Thyroid gland (tissue), 4 donors: ENCODE measurements at places on chromosomes 4 and X. TPM values are rescaled to one million over a fixed set of nuclear protein-coding genes. Genes with fewer than 3 reads are reported as not detected.

DNA sequence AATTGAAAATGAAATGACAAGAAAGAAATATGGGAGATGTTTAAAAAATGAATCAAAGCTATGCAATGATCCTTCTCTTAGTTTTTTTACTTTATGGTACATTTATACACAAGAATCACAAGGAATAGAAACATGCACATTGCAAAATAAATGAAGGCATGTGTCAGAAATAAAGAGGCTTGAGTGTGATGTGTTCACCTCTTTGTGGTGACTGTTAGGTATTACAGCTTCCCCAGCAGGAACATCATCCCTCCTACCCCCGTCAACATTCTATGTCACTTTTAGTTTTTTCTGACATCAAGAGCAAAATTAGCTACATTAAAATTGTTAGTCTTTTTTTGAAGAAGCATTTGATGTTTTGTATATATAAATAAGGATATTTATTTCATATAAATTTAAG lies 214.8 kb downstream of the SLC4A4 start:
- no peak for DNase-seq

- no peak for DNase-seq
Measured at GRCh38 chrX:57528670-57529255, 63.0 kb upstream of the ZXDB start.

Gene GABRG1
- under 0.01 TPM for total RNA-seq

DNA sequence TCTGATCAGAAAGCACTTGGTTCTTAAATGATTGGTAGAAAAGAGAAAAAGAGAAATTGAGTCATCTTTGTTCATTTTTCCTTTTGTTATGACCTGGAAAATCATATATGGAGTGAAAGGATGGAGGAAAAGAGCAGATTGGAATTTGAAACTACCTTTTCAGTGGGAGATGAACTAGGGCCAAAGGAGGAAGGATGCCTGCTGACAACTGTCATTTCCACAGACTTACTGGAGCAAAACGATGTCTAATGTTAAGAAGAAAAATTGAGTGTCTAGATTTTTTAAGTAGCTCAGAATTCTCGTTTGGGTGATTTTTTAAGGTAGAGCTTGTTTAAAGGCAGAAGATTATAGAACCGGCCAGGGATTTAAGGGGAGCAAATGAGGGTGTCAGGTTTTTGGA lies 144.6 kb upstream of the KCNIP4 start:
- no peak for DNase-seq
